ENCODE measurements at places on chromosomes 3 and 15. TPM values are rescaled to one million over a fixed set of nuclear protein-coding genes. Genes with fewer than 3 reads are reported as not detected.
A peak's percentile ranks its signal among the peaks of the same experiment; 100 is the strongest.

GRCh38 chr3:120451272-120451761 is 525 bp upstream of the FSTL1 start:
- H3K4me1 ChIP-seq, result no peaks in the 10 kb centered on the region
- peak overlapping the region; percentile 78 for H3K4me3 ChIP-seq
- peak; percentile 87 for DNase-seq
- H3K27me3 ChIP-seq, result no peaks in the 10 kb centered on the region
- H3K36me3 ChIP-seq, result no peaks in the 10 kb centered on the region

GRCh38 chr3:177983320-177983719 is 552.9 kb upstream of the KCNMB2 start:
- H3K27ac ChIP-seq, result no peak overlapping the region
- no peaks in the 10 kb centered on the region for H3K36me3 ChIP-seq
- H3K27me3 ChIP-seq, result no peaks in the 10 kb centered on the region
- H3K4me3 ChIP-seq, result no peak overlapping the region

GRCh38 chr15:41284427-41285177 is 47.8 kb downstream of the OIP5 start:
- peak overlapping the region; percentile 90 for H3K27ac ChIP-seq
- H3K36me3 ChIP-seq, result peaks cover 27% of the 10 kb centered on the region
- peak; percentile 58 for DNase-seq
- H3K4me3 ChIP-seq, result peak overlapping the region; percentile 99
- H3K27me3 ChIP-seq, result no peaks in the 10 kb centered on the region

GRCh38 chr15:67696087-67696486 is 129.2 kb upstream of the SKOR1 start:
- H3K36me3 ChIP-seq, result no peaks in the 10 kb centered on the region
- H3K27ac ChIP-seq, result no peak overlapping the region
- H3K27me3 ChIP-seq, result no peaks in the 10 kb centered on the region
- DNase-seq, result no peak

PSTPIP1 gene
- total RNA-seq, result 22.1 TPM

DNA sequence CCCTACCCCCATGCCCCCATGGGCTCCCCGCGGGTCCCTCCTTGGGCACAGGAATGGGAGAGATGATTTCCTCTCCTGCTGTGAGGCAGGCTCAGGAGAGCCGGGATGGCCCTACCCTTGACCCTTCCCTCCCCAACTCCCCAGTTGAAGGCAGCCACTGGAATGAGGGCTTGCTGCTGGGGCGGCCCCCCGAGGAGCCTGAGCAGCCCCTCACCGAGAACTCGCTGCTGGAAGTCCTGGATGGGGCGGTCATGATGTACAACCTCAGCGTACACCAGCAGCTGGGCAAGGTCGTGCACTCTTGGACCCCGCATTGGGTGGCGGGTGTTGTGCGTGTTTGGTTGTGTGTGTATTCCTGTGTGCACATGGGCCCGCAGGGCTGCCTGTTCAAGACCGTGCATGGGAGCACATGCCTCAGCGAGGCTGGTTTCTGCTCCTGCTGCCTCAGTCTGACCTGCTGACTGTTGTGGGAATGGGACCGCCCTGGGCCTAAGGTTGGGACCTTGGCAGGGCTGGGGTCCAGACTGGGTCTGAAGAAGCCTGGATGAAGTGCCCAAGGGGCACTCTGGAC is 14.0 kb downstream of the AMIGO3 start:
- H3K36me3 ChIP-seq, result peaks cover 24% of the 10 kb centered on the region
- H3K4me3 ChIP-seq, result no peak overlapping the region
- no peaks in the 10 kb centered on the region for H3K4me1 ChIP-seq
- H3K27ac ChIP-seq, result no peak overlapping the region
- DNase-seq, result no peak

- DNase-seq, result no peak
- no peak overlapping the region for H3K27ac ChIP-seq
- H3K27me3 ChIP-seq, result no peaks in the 10 kb centered on the region
Observed at GRCh38 chr3:146546366-146546965, 2.1 kb upstream of the PLSCR1 start.

DNA sequence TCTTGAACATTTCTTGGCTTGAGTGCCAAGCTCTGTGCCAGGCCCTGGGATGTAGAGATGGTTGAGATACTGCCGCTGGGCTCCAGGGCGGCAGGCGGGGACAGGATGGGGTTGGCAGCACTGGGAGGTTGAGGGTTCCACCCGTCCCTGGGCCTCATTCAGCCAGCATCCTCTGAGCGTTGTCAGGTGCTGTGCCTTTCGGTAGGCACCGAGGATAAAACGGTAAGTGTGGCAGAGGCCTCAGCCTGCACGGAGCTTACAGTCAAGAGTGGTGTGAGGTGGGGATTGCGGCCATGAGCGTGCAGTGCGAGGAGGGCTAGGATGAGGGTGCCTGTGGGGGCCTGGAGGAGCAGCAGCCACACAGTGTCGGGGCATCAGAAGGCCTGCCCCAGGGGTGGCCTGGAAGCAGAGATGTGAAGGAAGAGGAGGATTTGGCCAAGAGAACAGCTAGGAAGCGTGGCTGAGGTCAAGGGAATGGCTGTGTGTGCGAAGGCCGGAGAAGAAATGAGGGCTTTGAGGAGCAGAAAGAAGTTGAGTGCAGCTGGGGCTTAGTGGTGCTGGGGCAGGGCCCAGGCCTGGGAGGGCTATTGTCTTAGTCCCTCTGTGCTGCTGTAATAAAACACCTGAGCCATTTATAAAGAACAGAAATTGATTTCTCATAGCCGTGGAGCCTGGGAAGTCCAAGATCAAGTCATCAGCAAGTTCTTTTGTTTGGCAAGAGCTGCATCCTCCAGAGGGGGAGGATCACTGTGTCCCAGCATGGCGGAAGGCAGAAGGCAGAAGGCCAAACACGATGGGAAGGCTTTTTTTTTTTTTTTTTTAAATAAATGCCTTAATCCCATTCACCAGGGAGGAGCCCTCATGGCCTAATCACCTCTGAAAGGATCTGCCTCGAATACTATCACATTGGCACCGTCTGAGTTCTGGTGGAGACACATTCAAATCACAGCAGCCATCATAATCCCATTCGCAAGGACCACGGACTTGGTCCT is 22.7 kb downstream of the CORO2B start:
- H3K27ac ChIP-seq, result peak overlapping the region; percentile 68
- H3K4me3 ChIP-seq, result no peak overlapping the region
- no peaks in the 10 kb centered on the region for H3K36me3 ChIP-seq
- H3K4me1 ChIP-seq, result peaks cover 13% of the 10 kb centered on the region
- no peak for DNase-seq

- H3K4me3 ChIP-seq, result no peak overlapping the region
- H3K27me3 ChIP-seq, result no peaks in the 10 kb centered on the region
- H3K36me3 ChIP-seq, result no peaks in the 10 kb centered on the region
- DNase-seq, result no peak
- no peak overlapping the region for H3K27ac ChIP-seq
Observed at GRCh38 chr3:195873971-195874370, 34.4 kb downstream of the TNK2 start.

UPK1B gene
- 12.4 TPM for total RNA-seq

BOC gene
- total RNA-seq, result 22.2 TPM

DNA sequence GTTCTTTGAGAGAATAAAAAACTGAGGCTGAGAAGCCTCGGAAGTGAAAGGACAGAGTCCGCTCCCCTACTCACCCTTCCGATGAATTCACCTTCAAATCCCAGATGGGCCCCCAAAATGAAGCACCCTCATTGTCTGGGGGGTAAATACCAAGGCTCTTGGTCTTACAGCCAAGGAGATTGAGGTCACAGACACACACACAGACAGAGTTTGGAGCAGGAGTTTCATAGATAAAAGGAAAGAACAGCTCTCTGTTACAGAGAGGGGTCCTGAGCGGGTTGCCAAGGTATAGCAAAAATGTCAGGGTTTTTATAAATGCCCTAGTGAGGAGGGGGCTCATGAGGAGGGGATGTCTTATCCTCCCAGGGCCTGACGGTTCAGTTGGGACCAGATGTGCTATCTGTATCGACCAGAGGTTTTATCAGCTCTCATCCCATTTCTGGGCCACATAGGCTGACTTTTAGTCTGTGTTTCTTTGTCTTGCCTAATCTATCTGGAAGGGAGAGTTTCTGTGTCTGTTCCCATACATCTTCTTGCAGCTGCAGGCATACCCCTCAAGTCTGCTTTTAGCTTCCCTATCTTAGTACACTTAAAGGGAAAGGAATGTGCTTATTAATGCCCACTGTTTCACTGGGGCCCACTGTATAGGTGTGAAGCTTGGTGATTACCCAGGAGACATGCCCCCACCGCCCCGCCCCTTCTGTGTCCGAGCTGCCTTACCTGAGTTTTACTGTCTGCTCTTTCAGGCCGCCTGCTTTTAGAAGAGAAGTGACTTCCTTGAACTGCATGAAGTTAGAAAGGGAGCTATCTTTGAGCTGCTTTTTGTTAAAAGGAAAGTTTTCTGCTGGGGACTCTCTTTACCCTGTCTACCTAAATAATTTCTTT is 66.8 kb upstream of the ATP11B start:
- peak; percentile 13 for DNase-seq
- no peak overlapping the region for H3K27ac ChIP-seq
- H3K4me3 ChIP-seq, result no peak overlapping the region
- no peaks in the 10 kb centered on the region for H3K36me3 ChIP-seq

SLC22A14 gene
- total RNA-seq, result 0.19 TPM

TMEM207 gene
- not detected for total RNA-seq

- H3K27me3 ChIP-seq, result no peaks in the 10 kb centered on the region
- no peaks in the 10 kb centered on the region for H3K36me3 ChIP-seq
- DNase-seq, result no peak
- no peak overlapping the region for H3K4me3 ChIP-seq
Observed at GRCh38 chr3:170721563-170721962, 135.7 kb upstream of the SLC7A14 start.
